ENCODE measurements at places on chromosomes 6 and 20. TPM values are rescaled to one million over a fixed set of nuclear protein-coding genes. Genes with fewer than 3 reads are reported as not detected.
A peak's percentile ranks its signal among the peaks of the same experiment; 100 is the strongest.

DNA sequence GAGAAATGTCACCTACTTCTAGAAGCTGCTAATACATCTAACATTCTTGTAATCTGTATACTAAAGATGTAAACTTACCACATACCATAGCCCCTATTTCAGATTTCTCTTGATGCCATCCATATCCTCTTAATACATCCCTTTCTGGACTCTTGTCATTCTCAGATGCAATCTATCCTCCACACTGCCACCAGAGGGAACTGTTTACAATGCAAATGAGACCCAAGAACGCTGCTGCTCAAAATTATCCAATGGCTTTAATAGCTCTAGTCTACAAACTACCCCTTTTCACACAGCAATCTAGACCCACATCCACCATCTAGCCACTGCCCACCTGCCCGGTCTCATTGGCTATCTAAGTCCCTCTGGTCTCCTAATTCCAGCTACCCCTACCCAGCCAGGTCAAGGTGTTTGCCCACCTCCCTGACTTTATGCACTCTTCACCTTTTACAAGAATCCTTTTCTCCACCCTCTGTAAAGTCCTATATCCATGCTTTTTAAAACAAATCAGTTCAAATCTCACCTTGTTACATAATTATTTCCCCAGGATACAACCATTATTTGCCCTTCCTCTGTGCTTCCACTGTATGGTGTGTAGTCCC, 14.8 kb downstream of the FAXC start:
- DNase-seq: peak; percentile 56

- DNase-seq: no peak
Measured at GRCh38 chr6:153272201-153272980, 141.3 kb upstream of the RGS17 start.

DNA sequence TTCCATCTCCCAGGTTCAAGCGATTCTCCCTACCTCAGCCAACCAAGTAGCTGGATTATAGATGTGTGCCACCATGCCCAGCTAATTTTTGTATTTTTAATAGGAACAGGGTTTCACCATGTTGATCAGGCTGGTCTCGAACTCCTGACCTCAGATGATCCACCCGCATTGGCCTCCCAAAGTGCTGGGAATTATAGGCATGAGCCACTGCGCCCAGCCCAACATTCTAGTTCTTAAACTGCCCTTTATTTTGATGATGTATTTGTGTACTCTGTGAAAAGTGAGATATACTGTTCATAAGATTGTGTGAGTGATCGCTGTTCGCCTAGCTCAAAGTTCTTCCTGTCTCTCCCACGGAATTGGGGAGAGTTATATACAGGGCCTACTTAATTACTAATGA, 93.1 kb downstream of the HFE start:
- DNase-seq: no peak

The PDYN gene
- not detected for polyA plus RNA-seq
